NCI-H524 treated with DMSO at 0.1 percent for 48 hours (cell line): ENCODE measurements at places on chromosomes 5 and 9.

GRCh38 chr5:54717870-54718269 lies 200.3 kb downstream of the SNX18 start:
- no peak for DNase-seq

DNA sequence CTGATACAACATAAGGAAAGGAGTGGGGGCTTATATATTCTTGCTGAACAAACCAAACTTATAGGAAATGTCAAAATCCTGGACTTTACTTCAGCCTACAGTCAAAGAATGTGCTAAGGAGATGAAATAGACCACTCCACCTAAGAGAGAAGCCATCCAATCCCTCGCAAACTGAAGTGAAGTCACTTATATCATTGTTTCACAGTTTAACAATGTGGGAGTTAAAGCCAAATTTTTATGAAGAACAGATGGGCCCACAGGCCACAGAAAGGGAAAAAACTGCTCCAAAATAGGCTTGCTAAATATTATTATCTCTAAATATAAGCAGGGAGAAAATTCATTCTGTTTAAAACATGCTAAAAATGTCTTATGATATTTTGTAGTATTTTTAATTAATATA lies 233.3 kb downstream of the GAS1 start:
- no peak for DNase-seq

GRCh38 chr5:32275396-32275741 lies 37.4 kb downstream of the MTMR12 start:
- no peak for DNase-seq

DNA sequence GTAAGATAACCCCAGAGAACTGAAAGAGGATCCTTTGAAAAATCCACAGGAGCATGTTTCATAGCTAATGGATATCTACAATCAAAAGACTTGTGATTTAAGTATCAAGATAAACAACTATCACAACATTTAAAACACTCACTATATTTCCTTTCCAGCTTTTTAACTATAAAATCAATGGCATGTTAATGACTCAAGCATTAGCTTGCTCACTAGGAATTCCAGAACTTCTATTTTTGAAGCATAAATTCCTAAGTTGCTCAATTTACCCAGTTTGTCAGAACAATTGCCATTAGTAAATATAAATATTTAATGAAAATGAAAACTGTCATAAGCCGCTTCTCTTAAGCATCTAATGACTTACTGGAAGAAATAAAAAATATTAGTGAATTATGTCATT lies 355.3 kb downstream of the PRELID2 start:
- no peak for DNase-seq
